ENCODE measurements at places on chromosomes 1 and 21. TPM values are rescaled to one million over a fixed set of nuclear protein-coding genes. Genes with fewer than 3 reads are reported as not detected.

Gene SYNJ1
- total RNA-seq: 10.2 TPM

Gene NCMAP
- total RNA-seq: 63.9 TPM

Gene ROR1
- 24.5 TPM for total RNA-seq

Gene PRR9
- not detected for total RNA-seq

Gene MYBPH
- not detected for total RNA-seq

Gene TP73
- 0.54 TPM for total RNA-seq

Gene CD55
- total RNA-seq: 126 TPM

Gene STIL
- total RNA-seq: 62.4 TPM

Gene CYP4Z1
- total RNA-seq: not detected

Gene SLC1A7
- not detected for total RNA-seq

Gene SPRR4
- total RNA-seq: not detected

Gene CA6
- total RNA-seq: not detected

Gene TTC22
- total RNA-seq: 17.2 TPM

Gene RAP1GAP
- total RNA-seq: 26.8 TPM

- DNase-seq: no peak
Measured at GRCh38 chr1:2926447-2927055, 94.7 kb upstream of the ACTRT2 start.

DNA sequence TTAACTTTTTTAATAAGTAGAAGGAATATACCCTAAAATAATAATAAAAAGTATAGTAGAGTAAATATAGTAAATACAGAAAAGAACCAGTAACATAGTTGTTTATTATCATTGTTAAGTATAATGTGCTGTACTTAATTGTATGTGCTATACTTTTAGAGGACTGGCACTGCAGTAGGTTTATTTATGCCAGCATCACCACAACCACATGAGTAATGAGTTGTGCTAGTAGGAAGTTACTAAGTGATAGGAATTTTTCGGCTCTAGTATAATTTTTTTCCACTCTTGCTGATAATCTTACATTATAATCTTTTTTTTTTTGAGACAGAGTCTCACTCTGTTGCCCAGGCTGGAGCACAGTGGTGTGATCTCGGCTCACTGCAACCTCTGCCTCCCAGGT is 71.6 kb downstream of the IVNS1ABP start:
- DNase-seq: no peak

GRCh38 chr1:101603726-101604125 is 366.9 kb downstream of the S1PR1 start:
- DNase-seq: no peak

GRCh38 chr1:58782178-58783089 is 1.4 kb downstream of the JUN start:
- DNase-seq: peak; percentile 60

DNA sequence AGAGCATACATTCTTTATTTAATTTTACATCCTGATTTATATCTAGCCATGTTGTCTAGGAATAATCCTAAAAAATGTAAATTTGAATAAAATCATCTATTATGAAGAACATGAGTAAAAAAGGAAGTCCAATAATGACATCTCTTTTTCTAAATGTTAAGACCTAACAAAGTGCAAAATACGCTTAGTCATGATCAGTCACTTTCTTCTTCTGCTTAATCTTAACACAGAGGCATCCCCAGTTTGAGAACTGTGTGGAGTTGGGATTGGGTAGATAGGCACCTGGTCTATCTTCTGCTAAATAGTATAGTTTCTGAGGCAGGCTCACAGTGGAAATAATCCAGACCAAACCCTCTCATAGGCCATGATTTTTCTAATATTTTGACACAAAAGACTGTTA is 311.7 kb upstream of the LRRC7 start:
- no peak for DNase-seq

DNA sequence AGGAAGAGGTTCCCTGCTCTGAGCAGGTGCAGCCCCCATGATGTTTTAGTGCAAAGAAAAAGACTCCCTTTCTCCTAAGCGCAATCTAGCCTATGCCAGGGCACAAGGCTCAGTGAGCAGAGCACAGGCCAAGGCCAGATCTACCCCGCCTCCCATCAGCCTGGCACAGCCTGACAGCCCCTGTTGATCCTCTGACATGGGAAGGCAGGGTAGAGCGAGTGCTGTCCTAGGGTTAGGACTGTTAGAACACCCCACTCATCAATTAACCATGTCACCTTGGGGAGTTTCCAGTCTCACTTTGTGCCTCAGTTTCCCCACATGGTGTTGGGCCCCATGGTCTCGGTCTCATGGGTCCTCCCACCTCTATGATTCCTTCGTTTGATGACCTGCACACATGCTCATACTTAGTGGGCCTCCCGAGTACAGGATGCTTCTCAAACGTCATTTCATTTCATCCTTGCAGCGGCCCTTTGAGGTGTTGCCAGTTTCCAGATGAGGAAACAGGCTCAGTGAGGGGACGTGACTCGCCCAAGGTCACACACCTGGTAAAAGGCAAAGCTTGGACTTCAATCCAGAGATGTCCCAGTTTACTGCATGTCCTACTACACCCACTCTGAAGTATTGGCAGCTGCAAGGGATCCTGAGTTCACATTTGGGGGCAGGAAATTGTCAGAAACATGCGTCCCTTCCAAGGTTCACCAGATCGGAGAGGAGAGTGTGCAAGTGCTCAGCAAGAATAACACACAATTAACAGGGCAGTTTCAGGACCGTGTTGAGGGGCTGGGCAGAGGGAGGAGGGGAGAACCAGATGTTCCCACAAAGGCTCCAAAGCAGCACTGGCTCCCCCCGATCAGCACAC is 213.3 kb downstream of the TRABD2B start:
- no peak for DNase-seq

DNA sequence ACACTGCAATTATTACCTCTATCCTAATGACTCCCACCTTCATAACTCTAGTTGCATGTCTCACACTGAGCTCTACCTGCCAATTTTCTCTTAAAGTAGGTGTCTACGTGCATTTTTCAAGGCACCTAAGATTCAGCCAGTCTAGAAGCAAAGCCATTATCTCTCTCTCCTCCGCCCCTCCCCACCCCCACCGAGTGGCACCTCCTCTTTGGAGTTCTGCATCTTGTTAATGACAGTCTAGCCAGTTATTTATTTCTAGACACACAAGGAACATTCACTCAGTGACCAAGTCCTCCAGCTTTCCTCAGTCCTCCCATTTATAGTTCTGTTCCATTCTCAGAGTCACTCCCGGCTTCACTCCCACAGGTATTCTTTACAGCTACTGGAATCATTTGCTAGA is 47.6 kb downstream of the ASTN1 start:
- DNase-seq: no peak

GRCh38 chr21:33383056-33383888 is 19.9 kb upstream of the IFNGR2 start:
- peak; percentile 76 for DNase-seq

DNA sequence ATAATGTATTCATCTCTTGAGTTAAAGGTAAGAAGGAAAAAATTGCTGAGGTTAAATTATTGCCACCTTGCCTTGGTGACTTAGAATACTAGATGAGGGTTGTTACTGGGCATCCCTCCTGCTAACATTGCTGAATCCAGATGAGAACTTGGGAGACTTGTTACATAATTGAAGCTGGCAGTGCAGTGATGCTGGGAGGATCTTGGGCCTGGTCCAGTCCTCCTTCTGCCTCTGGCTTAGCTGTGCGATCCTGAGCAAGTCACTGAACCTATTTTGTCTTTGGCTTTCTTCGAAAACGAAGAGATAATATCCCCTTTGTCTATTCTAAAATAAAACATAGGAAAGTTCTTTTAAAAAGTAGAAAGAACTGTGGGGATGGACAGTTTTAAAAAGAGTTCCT is 244.9 kb upstream of the NRIP1 start:
- no peak for DNase-seq

GRCh38 chr1:205258261-205258691 is 30.5 kb downstream of the TMCC2 start:
- DNase-seq: no peak

GRCh38 chr1:101122452-101123166 is 97.0 kb upstream of the DPH5 start:
- no peak for DNase-seq

DNA sequence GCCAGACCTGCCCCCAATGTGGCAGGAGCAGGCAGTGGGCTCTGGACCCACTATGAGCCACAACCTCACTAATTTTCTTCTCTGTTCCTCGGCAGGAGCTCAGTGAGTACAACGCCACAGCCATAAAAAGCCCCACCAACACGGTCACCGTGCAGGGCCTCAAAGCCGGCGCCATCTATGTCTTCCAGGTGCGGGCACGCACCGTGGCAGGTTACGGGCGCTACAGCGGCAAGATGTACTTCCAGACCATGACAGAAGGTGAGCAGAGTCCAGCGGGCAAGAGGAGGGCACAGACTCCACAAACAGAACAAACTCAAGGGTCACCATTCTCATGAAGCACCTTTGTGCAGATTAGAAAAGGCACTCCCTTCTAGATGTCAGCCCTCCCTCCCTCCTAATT is 79.9 kb downstream of the LACTBL1 start:
- DNase-seq: no peak

DNA sequence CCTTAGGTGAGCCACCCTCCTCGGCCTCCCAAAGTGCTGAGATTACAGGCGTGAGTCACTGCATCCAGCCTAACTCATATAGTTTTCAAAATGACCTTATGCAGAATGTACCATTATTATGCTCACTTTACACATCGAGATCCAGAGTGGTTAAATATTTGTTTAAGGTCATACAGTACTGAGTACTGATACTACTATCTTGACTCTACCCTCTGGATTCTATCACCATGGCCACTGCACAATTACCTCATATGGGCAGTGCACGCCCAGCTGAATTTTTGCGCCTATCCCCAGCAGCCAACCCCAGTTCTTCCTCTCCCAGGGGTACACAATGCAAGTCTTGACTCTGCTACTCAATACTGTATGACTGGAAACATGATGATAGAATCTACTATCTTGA is 56.7 kb downstream of the EDARADD start:
- no peak for DNase-seq

DNA sequence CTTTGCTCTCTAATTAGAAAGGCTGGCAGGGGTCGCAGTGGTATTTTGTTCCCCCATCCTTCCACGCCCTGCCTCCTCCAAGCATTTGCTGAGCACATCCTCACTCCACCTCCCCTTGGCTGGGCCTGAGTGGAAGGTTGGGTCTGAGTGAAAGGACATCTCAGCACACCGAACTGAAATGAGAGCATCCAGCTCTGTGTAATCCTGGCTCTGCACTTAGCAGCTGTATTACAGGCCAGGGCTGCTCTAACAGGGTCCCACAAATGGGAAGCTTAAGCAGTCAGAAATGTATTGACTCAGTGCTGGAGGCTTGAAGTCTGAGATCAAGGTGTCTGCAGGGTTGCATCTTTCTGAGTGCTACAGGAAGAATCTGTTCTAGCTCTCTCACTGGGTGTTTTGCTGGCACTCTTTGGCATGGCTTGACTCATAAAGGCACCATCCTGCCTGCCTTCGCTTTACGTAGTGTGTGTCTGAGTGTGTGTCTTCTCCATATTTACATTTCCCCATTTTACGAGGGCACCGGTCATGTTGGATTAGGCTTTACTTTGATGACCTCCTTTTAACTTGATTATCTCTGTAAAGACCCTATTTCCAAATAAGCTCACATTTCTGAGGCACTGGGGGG is 48.5 kb upstream of the IGSF21 start:
- no peak for DNase-seq

DNA sequence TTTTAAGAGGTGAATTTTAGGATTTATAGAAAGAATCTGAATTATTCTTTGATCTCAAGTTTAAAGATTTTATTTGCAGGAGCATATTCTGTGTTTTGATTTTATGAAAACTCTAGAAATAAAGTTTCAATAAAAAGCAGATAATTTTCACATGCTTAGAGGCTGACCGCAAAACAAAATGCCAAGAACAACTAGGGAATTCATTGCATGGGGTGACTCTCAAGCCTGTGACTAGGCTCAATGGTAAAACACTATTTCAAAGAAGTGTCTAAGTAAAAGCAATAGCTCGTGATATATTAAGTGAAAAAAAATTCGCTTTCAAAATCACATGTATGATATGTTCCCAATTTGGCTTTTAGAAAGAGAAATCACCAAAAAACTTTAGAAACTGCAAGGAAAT is 49.6 kb downstream of the RPL5 start:
- no peak for DNase-seq

DNA sequence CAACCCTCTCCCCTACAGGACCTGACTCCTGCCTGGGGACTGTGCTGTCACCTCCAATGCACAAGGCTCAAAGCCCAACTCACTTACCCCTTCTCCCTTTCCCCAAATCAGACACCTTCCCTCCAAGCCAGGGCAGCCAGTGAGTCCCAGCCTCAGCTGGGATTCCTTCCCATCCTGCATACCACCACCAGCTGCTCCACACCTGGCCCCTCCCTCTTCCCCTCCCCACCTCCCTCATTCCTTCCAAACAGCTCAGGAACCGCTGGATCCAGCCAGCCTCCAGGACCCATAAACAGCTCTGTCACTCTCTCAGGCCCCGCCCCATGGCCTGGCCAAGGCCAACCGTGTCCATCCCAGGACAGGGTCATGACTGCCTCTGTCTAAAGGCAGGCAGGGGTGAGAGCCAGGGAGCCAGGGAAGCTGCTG is 41.4 kb downstream of the ACOT7 start:
- no peak for DNase-seq

- no peak for DNase-seq
Measured at GRCh38 chr1:200873116-200873670, 412 bp downstream of the GPR25 start.

- peak; percentile 4 for DNase-seq
Measured at GRCh38 chr1:3170561-3171453, 101.8 kb downstream of the PRDM16 start.

GRCh38 chr1:230240446-230241086 is 173.5 kb downstream of the GALNT2 start:
- no peak for DNase-seq
